ENCODE measurements at places on chromosomes 16 and 17.

GRCh38 chr16:54050459-54051210 lies 236.0 kb downstream of the IRX3 start:
- no peak for DNase-seq

GRCh38 chr16:72425571-72426341 lies 253.8 kb upstream of the PMFBP1 start:
- DNase-seq, result no peak

- no peak for DNase-seq
Measured at GRCh38 chr16:52629296-52629695, 82.4 kb upstream of the TOX3 start.

DNA sequence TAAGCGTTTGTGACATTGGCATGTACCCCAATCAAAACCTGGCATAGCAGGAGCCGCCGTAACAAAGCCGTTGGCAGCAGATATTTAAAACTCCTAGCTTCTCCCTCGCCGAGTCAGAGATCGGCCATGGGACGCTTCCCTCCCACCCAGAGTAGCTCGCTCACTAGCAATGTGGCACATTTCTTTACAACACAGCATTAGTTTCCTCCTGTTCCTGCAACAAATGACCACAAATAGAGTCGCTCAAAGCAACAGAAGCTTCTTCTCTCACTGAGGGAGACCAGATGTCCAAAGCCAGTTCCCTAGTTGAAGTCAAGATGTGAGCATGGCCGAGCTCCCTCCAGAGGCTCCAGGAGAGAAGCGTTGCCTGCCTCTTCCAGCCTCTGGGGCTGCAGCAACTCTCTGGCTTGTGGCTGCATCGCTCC lies 106.7 kb downstream of the RBFOX3 start:
- no peak for DNase-seq

DNA sequence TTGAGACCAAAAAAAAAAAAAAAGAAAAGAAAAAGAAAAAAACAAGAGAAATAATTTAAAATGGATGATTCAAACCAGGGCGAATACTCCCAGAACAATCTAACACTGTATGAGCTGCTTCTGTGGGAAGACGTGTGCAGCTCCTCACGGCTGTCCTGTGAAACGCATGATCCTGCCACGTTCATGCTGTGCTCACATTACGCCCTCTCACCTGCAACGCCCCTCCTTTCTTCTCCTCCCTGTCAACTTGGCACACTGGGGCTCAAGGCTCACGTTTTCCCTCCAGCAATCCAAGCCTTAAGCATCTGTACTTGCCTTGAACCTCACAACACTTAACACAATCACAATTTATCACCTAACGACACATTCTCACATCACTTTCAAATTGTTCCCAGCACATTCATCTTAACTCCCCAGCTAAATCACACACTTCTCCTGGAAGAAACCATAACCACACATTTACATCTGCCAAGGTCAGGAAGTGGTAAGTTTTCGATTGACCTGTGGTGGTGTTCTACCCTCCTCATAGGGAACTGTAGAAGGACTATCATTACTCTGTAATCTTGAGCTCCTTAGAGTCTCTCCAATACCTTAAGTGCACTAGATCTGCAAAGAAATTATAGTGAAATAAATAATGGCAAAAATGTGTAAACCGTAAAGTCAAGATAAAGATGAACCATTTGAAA lies 29.1 kb downstream of the MBTPS1 start:
- DNase-seq, result no peak

- no peak for DNase-seq
Measured at GRCh38 chr16:75578725-75579124, 12.5 kb downstream of the GABARAPL2 start.

- DNase-seq, result no peak
Measured at GRCh38 chr17:36001862-36002603, 680 bp upstream of the CCL15 start.

GRCh38 chr16:11725457-11725856 lies 17.2 kb downstream of the TXNDC11 start:
- no peak for DNase-seq

DNA sequence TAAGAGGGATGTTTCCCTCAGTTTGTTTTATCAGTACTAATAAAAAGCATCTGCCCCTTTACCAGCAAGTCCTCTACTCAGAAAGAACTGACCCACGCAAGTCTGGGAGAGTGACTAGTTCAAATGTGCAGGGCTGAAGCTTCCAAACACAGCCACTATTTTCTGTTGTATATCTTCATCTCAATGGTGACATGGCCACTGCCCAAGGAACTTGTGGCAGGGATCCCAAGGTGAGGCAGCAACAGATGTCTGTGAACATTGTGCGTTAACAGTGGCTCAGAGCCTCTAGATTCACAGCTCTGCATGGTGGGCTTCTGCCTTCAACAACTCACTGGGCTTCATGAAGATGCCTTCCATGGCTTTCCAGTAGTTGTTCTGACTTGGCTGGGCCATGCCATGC lies 3.7 kb upstream of the BLTP2 start:
- no peak for DNase-seq

DNA sequence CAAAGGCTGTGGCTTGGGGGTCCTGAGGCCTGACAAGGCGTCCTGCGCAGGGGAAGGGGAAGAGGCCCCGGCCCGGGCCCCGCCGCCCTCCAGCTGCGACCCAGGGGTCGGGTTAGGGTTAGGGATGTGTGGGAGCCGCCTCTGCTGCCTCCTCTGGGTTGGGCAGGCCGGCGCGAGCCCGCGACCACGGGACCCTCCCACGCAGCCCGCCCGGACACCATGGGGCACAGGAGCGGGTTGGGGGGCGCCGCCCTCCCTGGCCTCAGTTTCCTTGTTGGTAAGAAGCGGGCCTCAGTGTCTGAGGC lies 386 bp downstream of the CIAO3 start:
- DNase-seq, result no peak

DNA sequence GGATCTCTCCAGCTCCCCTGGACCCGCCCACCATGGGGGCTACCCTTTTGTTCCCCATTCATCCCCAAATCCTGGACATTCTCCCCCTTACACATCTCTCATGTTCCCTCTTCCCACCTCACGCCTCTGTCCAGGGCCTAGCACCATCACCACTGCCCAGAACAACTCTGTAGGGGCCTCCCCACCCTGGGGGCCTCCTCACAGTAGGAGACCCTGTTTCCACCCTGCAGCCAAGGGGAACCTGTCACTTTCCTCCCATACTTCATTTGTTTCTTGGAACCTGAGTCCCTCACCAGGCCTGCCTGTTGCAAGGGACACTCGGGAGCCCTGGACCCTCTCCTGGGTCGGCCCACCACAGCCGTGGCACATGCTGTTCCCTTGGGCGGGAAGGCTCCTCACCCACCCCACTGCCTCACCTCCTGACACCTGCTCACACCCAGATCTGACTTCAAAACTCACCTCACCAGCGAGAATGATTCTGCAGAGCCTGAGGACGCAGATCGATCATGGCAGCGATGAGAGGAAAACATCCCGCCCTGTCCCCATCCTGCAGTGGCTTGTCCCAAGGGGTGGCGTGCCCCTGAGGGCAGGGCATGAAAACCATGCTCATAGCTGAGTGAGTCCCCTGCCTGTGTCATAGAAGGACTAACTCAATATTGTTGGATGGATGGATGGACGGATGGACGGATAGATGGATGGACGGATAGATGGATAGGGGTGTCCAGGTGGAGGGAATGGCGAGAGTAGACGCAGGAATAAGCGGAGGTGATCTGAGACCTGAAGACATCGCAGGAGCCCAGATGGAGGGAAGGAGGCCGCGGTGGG lies 6.8 kb upstream of the RASD1 start:
- no peak for DNase-seq

GRCh38 chr16:77191259-77191969 lies 424 bp downstream of the MON1B start:
- DNase-seq, result no peak

DNA sequence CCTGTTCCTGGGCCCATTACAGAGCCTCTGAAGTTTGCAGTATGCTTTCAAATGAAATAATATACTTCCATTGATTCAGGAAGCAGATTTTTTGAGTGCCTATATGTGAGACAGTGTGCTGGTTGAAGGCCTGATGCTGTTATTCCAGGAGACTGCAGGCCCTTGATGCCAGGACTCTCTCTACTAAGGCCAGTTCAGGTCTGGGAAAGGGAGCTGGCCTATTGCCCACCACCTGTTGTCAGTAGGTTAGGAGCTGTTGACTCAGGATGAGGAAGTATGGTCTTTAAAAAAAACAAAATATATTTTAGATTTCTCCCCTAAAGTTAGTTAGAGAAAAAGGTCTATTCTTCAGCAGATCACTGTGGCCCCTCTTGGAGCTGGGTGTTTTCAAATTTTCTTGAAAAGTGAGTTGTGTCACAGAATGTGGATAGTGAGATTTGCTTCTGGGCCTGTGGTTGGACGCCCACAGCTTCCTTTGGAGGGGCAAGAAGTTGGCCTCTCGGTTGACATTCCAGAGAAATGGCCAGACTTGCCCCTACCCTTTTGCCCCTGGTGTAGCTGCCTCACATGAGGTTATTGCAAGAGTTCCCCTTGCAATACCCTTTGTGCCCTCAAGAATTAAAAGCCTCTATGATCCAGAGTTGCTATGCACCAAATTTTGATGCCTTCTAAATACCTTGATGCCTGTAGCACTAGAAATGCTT lies 7.9 kb downstream of the ESRP2 start:
- no peak for DNase-seq

DNA sequence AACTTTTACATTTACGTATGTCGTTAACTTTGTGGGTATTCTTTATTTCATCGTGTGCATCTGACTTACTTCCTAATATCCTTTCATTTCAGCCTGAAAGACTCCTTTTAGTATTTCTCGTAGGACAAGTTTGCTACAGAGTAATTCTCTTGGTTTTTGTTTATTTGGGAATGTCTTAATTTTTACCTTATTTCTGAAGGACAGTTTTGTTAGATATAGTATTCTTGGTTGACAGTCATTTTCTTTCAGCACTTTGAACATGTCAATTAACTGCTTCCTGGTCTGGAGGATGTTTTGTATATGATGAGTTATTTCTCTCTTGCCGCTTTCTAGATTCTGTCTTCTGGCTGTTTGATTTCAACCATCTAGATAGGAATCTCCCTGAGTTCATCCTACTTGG lies 109.2 kb upstream of the NACA2 start:
- no peak for DNase-seq

DNA sequence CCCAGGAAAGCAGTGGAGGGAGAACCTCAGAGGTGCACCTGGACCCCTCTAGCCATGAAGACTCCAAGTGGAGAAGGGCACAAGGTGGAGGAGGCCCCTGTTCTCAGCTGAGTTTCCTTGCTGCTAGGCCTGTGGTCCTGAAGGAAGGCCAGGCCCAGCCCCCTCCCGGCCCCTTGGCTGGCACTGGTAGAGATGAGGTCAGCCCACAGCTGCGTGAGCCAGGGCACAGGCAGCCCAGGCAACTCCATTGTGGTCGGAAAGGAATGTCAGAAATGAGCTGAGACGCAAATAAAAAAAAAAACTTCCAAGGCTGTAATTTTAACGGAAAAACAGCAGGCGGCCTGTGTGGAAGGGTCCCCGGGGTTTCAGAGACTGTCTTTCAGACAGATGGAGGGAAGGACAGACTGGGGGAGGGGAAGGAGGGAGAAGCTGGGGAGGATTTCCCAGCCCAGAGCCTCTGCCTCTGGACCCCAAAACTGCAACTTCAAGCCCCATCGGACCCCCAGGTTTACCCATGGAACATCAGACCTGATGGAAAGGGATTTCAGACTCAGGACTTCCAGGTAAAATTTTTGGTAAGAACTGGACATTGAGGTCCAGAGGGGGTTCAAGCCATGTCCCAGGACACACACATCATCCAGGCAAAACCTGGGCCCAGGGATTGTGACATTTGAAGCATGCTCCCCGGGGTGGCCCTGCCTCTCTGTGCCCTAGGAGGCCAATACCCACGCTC lies 25.6 kb upstream of the MRPS23 start:
- no peak for DNase-seq

DNA sequence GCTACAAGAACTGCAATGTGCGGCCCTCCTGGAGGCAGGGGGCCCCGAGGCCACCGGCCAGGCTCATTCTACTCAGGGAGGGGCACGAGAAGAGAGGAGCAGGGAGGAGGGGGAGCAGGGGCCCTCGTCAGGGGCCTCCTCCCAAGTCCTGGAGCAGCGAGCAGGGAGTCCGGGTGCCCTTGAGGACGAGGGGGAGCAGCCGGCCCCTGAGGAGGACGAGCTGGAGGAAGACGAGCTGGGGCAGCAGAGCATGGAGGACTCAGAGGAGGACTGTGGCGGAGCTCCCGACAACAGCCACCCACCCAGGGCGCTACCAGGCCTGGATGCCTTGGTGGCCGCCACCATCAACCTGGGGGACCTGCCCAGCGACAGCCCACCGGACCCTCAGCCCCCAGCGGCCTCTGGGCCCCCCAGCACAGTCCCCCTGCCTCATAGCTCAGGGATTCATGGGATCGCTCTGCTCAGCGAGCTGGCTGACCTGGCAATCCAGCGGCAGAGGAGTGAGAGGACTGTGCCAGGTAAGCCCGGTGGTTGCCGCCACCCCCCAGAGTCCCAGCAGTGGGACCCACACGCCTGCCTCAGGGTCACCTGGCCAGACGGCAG lies 52.2 kb downstream of the BAHCC1 start:
- DNase-seq, result no peak

GRCh38 chr16:50604065-50604418 lies 55.8 kb downstream of the NKD1 start:
- no peak for DNase-seq

GRCh38 chr16:88084881-88085280 lies 133.6 kb downstream of the BANP start:
- DNase-seq, result no peak

- no peak for DNase-seq
Measured at GRCh38 chr17:39675390-39676082, 7.3 kb downstream of the PNMT start.

DNA sequence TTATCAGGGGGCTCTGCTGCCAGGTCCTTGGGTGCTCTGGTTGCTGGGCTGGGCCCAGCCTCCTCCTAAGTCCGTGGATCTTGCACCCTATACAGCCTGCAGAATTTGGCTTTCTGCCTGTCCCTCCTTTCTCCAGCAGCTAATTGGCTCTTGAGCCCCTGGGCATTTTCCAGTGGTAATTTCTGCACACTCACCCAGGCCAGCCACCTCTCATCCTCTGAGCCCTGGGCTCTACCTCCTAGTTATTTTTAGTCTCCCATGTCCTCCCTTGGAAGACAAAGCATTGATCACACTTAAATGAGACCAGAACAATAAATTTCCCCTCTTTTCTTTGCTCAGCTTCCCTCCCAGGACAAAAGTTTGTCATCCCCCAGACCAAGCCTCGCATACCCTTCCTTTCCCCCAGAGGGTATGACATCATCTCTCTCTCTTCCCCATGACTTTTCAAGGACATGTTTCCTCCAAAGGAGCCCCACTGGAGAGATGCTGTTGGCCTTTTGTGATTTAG lies 38.1 kb downstream of the C17orf75 start:
- no peak for DNase-seq

GRCh38 chr16:4109250-4109736 lies 6.9 kb downstream of the ADCY9 start:
- DNase-seq, result no peak

DNA sequence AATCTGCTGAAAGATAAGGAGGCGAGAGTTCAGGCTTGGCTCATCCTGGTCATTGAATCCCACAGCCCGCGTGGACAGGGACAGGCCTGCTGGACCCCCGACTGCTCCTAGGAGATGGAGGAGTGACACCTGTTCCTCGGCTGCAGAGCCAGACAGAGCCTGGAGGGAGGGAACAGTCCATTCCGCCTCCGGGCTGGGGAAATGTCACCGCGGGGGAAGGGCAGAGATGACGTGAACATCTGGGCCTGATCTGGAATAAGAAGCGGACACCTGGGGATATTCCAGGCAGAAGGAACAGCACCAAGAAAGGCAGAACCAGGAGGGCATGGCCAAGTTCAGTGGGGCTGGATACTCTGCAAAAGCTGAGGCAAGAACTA lies 1.5 kb downstream of the ZNF747 start:
- DNase-seq, result no peak

Data from stimulated activated CD8-positive, alpha-beta memory T cell treated with anti-CD3 and anti-CD28 coated beads, Interleukin-15, amount 100 ng/mL, for 1 hour (primary cell).